ENCODE measurements at places on chromosomes 3 and 15.

DNA sequence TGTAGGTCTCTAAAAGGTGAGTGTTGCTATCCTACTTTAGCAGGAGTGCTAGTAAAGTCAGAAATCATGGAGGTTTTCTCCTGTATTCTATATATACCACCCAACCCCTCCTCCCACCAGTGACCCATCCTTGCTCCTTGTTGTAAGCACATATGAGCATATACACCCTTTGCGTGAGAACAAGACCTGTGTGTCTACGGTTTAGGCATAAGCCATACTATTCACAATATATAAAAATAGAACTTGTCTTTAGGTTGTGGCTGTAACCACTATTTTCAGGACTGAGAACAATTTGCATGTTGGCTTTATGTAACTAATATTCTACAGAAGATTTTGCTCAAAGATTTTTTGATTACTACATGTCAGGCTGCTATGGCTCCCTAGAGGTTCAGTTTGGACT is 59.1 kb upstream of the TOP2B start:
- DNase-seq, result no peak

DNA sequence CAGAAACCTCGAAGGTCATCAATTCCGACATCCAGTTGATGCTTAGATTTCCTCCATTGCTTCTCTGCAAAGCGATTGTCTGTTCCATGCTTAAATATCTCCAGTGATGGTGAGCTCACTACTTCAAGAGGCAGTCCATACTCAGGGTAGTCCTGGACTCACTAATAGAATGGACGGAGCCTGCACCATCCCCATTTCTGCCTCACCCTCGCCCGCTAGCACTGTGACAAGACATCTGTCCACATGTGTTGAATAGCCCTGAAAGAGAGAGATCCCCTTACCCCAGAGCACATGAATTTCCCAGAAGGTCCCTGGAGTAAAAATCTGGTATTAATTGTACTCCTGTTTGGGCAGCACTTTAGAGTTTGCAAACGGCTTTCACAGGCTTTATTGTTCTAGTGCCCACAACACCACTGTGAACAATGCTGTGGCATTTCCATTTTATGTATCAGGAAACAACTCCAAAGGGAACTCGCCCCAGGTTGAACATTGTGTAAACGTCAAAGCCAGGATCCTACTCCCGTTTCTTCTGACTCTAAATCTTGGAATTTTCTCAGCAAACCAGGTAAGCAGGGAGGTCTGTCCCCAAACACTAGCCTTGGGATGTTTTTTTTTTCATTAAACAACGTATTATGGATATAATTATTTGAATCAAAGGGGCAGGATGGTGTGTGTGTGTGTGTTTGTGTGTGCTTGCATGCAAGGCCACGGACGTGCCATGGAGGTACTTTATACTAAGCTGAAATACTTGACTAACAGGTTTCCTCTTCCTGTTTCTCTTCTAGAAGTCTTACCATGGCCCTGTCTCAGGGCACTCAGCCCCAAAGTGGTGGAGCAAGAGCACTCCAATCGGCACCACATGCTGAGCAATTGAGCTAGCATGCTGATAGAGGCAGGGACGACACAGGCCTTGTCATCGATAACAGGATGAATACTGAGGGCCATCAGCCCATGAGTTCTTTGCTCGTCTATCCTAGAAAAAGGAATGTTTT is 198.3 kb downstream of the OPA1 start:
- no peak for DNase-seq

DNA sequence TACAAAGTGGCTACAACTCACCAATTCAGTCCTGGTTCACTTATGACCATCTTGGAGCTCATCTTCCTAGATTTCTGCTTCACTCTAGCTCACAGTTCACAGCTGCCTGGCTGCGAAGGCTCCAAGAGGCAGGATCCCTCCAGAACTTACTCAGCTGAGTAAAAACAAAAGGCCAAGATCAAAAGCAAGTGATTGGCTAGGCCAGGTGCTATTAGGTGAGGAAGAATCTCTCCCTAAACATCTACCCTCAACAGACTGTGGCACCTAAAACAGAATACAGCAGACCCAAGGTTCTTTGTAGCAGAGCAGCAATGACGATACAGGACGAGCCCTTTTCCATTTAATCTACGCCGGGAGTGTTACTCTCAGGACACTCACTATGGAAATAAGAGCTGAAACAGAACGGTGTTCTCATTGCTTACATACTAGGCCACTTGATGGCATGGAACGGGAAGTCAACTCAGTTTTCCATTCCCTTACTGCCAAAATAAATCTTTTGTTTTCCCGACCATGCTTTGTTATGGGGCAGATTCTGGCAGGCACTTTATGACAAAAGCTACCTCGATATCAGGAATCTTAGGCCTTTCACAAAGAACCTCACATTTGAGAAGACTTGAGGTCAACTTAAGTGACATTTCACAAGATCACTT is 901 bp downstream of the ICE2 start:
- no peak for DNase-seq

GRCh38 chr3:58630076-58630709 is 36.4 kb downstream of the FAM3D start:
- DNase-seq, result peak; percentile 87

DNA sequence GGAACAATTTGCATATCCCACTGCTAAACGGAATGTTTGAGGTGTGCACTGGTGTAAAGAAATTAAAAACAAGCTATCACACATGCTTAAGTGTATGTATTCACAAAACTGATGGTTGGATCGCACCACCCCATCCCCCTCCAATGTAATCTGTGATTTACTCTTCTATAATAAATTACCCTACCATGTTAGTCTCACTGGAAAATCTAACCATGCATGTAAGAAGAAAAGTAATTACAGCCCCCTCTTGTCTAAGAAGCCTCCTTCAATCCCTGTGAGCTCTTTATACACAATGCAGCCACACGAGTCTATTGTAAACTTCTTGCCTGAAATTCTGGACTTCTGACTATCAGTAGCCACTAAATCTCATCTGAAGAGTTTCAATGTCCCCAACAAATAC is 173.6 kb downstream of the ZBTB20 start:
- no peak for DNase-seq

- DNase-seq, result no peak
These were observed 52.2 kb downstream of the ABI3BP start for GRCh38 chr3:100941041-100941440.

Measured in neural crest cell (in vitro differentiated cells).